ENCODE measurements at places on chromosomes 11 and 22.

- no peak for DNase-seq
Measured at GRCh38 chr11:98234698-98235097, 786.1 kb upstream of the CNTN5 start.

- DNase-seq, result no peak
Measured at GRCh38 chr11:109439684-109440083, 17.7 kb downstream of the C11orf87 start.

- DNase-seq, result no peak
Measured at GRCh38 chr11:16395601-16396000, 39.3 kb upstream of the SOX6 start.

GRCh38 chr11:61034111-61034510, 62.6 kb downstream of the CD6 start:
- no peak for DNase-seq

- no peak for DNase-seq
Measured at GRCh38 chr11:18173225-18173866, 709 bp downstream of the MRGPRX4 start.

GRCh38 chr11:65116370-65117205, 913 bp downstream of the ZNHIT2 start:
- no peak for DNase-seq

GRCh38 chr11:118929501-118930093, 3.9 kb upstream of the BCL9L start:
- peak; percentile 78 for DNase-seq

DNA sequence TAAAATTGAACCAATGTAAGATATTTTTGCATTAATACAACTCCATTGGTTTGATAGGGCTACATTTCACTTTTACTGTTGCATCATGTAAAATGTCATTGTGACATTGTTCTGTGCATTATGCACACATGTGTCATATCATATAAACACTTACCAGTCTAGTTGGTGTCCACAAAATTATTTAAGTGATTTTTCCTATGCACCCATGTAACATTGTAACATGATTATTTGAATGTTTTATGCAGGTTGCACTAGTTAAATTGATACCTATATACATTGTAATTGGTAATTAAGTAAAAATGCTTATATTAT, 9.6 kb upstream of the BIRC3 start:
- no peak for DNase-seq

DNA sequence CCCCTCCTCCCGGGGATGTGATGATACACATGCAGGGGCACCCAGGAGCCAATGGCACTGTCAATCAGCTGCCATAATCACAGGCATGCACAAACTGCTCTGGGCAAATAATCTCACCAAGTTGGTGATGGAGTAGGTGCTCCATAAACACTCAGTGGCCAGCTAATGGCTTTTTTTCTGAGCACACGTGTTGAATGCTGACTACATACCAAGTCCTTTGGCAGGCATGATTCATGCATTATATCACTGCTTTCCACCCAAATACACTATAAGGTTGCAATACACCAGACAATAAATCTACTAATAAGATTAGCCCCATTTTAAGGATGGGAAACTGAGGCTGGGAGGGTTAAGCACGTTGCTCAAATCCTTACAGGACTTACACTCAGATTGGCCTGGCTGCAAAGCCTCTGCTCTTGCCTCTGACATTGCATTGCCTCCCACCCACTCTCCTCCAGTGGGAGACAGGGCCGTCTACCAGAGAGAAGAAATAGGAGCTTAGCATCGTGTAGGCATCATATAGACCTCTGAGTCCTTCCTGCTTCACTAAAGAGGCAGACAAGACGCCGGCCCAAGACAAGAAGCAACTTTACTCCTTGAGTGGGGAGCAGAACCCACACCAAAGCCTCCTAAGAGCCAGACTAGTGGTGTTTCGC, 32.7 kb upstream of the ACCSL start:
- no peak for DNase-seq

GRCh38 chr11:121466063-121466794, 13.5 kb upstream of the SORL1-AS1 start:
- no peak for DNase-seq

GRCh38 chr11:47225552-47226400, 11.0 kb downstream of the DDB2 start:
- no peak for DNase-seq

- no peak for DNase-seq
Measured at GRCh38 chr11:61617515-61617914, 36.6 kb upstream of the SYT7 start.

- no peak for DNase-seq
Measured at GRCh38 chr11:26344647-26345046, 12.7 kb downstream of the ANO3 start.

- DNase-seq, result no peak
Measured at GRCh38 chr11:60477035-60477445, 15.5 kb upstream of the MS4A12 start.

GRCh38 chr22:50530877-50531545, 1.2 kb upstream of the TYMP start:
- peak; percentile 65 for DNase-seq

DNA sequence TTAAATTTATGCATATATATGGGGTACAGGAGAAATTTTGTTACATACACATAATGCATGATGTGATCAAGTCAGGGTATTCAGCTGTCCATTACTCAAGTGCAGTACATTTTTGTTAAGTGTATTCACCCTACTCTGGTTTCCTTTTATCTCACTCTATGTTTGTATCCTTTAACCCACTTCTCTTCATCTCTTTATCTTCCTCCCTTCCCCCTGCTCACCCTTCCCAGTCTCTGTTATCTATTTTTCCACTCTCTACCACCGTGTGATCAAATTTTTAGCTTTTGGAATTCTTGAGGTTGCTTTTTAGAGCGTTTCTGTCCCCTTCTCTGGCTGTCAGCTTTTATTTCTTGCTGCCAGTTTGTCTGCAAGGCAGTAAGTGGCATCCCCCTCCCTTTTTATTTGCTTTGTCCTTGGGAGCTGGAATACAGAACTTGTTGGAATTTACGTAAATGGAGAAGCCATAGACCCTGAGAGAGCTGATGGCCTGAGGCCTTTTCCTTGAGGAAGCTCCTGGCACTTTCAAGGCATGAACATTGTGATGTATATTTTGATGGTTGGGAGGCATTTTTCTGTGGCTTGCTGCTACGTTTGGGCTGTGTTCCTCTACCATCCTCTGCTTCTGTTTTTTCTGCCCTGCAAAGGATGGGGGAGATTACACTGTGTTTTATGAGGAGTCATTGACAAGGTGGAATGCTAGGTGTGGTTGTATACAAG, 148.6 kb downstream of the LDLRAD3 start:
- no peak for DNase-seq

DNA sequence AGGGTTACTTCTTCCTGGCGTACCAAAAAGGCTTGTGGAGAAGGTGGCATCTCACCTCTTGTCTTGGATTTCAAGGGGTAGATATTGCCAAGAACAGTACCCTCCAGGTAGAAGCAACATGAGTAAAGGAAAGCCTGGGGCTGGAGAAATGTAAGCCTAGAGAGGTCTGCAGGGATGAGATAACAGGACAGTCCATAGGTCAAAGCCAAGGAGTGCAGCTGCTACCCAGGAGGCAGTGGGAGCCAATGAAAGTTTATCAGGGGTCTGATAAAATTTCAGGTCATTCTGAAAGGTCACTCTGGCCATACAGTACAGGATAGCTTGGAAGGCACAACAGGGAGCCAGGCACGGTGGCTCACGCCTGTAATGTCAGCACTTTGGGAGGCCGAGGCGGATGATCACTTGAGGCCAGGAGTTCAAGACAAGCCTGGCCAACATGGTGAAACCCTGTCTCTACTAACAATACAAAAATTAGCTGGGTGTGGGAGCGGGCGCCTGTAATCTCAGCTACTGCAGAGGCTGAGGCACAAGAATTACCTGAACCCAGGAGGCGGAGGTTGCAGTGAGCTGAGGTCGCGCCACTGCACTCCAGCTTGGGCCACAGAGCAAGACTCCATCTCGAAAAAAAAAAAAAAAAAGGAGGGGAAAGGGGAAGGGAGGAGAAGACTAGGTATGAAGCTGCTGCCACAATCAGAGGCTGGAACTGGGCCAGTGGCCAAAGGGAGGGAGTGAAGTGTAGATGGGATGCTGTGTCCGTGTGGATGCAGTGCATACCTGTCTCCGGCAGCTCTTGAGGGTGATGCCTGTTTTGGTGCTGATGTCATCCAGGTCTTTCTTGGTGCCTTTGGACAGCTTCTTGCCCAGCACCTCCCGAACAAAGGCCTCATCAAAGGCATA, 1.2 kb downstream of the FIBP start:
- no peak for DNase-seq

DNA sequence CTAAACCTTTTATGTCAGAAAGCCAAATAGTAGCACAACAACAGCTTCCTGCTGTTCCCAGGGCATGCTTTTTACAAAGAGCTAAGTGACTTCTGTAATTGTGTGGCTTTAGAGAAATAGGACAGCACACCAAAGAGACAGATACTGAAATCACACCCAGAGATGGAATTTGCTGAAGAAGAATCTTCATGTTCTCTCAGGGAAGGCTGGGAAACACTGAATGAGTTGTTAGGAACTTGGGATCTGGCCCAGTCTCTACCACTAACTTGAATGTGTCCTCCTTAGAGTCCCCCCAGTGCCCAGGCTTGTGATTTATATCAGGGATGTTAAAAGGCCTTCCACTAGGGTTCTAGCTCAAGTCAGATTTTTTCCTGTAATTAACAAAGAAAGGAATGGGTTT, 175.2 kb downstream of the DBX1 start:
- DNase-seq, result no peak

DNA sequence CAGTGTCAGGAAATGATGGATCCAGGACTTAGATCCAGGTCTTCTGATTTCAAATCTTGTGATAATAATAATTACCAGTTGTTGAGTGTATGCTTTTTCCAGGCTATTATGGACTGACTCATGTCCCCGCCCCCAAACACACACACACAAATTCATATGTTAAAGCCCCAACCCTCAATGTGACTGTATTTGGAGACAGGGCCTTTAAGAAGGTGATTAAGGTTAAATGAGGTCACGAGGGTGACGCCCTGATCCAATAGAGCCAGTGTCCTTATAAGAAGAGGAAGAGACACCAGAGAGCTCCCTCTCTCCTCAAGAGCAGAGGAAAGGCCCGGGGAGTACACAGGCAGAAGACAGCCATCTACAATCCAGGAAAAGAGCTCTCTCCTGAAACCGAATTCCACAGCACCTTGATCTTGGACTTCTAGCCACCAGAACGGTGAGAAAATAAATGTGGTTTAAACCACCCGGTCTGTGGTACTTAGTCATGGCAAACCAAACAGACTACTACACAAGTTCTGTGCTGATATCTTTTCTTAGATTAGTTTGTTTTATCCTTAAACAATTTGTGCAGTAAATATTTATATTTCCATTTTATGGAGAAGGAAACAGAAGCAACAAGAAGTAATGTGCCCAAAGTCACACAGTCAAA, 8.2 kb downstream of the TMPRSS5 start:
- no peak for DNase-seq

DNA sequence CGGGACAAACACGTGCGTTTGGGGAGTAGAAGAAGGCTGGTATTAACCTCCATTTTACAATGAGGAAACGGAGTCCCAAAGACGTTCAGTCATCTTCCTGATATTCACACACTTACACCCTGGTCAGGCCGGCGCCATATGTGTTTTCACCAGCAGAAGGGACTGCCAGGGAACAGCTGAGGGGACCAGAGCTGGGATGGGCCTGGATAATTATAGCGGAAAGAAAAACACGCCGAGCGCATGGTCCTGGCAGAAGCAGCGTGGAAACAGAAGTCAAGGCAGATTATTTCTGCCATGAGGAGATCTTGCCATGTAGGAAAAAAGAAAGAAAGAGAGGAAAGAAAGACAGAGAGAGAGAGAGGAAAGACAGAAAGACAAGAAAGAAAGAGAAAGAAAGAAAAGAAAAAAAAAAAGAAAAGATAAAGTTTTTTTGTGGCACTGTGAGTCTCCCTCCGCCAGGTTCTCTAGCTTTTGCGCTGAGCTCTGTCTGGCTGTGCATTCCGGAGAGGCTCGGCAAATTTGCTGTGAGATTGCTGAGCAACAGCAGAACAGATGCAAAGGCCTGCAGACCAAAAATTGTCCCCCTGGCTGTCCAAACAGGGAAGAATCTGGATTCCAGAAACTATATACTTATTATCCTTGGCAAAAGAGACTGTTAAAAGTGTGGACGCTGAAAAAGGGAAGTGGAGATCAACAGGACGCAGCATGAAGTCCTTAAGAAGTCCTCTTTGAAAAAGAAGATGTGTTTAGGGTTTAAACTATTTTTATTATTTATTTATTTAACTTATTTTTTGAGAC, 1.3 kb upstream of the UCP2 start:
- DNase-seq, result no peak

DNA sequence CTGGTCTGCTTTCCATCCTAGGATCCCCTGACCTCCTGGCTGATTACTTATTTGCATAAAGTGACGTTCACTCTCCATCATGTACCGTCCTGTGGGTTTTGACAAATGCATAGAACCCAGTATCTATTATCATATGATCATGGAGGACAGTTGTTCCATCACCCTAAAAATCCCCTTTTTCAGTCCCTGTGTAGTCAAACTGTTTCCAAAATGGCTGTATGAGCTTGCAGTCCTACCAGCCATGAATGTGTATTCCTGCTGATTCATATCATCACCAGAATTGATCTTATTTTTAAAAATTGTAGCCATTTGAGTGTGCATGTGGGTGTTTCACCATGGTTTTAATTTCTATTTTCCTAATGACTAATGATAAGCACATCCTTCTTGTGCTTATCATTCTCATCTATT, 108.8 kb downstream of the MPPED1 start:
- DNase-seq, result no peak

GRCh38 chr11:80034801-80035200, 594.0 kb upstream of the TENM4 start:
- DNase-seq, result no peak

- DNase-seq, result peak; percentile 30
Measured at GRCh38 chr11:111586388-111586831, 15.8 kb upstream of the SIK2 start.

DNA sequence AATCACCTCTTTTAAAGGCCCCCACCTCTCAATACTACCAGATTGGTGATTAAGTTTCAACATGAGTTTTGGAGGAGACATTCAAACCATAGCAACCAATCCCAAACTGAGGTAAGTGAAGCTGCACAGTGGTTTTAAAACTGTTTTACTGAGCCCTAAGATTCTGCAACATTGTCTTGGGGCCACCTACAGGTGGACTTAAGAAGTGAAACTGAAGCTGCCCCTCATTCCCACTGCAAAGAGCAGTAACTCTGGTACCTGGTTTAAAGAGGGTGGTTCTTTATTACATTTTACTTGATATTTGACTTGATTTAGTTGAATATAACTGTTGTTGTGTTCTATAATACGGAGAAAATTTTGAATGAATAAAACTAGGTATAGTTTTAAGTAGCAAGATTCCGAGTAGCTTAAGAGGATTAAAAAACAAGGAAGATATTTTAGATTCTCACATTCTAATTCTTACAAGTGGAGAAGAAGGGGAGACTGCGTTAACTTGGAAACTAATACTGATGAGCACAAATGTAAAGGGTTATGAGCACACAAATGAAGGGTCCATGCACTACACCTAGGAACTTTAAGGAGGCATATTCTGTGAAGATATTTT, 26.7 kb downstream of the SYT9 start:
- peak; percentile 5 for DNase-seq

All from T-helper 1 cell (primary cell).